T-helper 9 cell (primary cell): ENCODE measurements at places on chromosomes 13 and 19.
A peak's percentile ranks its signal among the peaks of the same experiment; 100 is the strongest.

- DNase-seq, result peak; percentile 26
Measured at GRCh38 chr19:45153339-45154063, 7.3 kb downstream of the NKPD1 start.

DNA sequence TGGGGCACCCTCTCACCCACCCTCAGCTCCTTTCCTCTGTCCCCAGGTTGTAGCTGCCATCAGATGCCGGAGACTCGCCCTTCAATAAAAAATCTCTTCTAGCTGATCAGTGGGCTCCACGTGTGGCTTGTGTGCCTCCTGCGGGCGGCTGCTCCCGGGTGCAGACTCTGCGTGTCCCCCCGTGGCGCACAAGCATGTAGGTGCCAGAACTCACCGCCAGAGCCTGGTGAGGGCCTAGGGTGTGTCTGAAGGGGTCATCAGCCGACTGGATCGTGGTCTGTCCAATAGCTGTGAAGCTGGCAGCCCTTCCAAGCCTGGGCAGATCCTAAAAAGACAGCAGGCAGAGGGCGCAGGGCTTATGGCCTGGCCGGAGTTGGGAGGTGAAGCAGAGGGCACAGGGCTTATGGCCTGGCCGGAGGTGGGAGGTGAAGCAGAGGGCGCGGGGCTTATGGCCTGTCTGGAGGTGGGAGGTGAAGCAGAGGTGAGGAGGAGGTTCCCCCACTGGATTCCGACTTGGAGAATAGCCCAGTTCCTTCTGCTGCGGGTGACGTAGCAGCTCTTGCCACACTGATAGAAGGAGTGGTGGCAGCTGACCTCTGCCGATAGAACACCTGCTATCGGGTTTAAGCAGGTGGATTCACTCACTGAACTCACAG lies 11.7 kb downstream of the NOP53 start:
- no peak for DNase-seq

GRCh38 chr13:26051657-26052311 lies at the start of gene SHISA2:
Gene SHISA2, minus strand, starts transcription at chr13:26052016. Its CDS starts 1,041 bp downstream, at chr13:26050975.
- peak; percentile 17 for DNase-seq

DNA sequence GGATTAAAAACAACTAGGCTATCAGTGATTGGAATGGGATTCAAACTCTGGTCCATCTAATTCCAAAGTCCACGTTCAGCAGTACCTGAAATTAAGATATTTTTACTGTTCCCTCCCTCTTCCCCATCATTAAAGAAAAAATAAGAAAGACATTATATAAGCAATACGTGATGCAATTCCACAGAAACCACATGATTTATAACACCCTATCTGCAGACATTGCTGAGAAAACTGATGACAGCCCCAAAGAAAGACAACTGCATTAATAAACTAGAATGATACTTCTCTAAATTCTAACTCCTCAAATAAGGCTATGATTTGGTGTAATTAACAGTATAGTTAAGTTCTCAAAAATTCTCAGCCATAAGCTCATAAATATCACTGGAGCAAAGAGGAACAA lies 19.1 kb downstream of the LNX2 start:
- no peak for DNase-seq

- DNase-seq, result no peak
Measured at GRCh38 chr13:94480672-94481145, 1.2 kb upstream of the DCT start.

- DNase-seq, result no peak
Measured at GRCh38 chr19:5112681-5113575, 144.0 kb downstream of the KDM4B start.

- no peak for DNase-seq
Measured at GRCh38 chr13:92804346-92804745, 422.3 kb upstream of the GPC6 start.

GRCh38 chr19:55778331-55778730 lies 9.4 kb downstream of the RFPL4AL1 start:
- DNase-seq, result no peak

GRCh38 chr19:31974290-31974689 lies 371.1 kb upstream of the ZNF507 start:
- DNase-seq, result no peak

DNA sequence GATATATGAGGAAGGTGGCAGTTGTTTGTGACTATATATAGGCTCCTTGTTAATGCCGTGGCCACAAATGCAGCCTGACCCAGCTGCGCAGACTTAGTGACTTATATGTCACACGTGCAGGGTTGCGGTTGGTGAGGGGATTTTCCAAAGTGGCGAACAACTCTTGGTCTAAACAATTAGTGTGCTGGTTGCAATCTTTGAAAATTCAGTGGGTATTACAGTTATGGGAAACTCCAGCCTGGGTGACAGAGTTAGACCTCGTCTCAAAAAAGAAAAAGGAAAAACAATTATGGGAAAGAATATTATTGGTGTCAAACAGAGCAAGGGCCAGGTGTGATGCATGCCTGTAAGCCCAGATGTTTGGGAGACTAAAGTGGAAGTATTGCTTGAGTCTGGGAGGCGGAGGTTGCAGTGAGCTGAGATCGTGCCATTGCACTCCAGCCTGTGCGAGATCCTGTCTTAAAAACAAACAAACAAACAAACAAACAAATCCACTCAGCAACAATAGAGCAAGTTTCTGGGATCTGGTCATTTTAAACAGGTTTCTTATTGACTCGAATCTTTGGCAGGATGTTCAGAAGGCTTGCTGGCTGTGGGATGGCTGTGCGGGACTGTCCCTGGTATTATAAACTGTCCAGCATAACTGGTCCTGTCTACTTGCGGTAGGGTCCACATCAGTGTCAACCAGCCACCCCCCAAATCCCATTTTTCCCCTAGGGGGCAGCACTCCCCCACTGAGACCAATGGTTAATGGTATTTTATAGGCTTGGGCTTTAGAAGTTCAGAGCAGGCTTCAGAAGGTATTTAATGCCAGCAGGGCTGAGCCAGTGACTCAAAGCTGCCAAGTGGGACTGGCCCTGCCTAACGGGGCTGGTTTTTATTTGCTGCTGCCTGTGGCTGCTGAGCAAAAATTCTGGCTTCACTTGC lies 15.4 kb downstream of the RELB start:
- DNase-seq, result peak; percentile 74

DNA sequence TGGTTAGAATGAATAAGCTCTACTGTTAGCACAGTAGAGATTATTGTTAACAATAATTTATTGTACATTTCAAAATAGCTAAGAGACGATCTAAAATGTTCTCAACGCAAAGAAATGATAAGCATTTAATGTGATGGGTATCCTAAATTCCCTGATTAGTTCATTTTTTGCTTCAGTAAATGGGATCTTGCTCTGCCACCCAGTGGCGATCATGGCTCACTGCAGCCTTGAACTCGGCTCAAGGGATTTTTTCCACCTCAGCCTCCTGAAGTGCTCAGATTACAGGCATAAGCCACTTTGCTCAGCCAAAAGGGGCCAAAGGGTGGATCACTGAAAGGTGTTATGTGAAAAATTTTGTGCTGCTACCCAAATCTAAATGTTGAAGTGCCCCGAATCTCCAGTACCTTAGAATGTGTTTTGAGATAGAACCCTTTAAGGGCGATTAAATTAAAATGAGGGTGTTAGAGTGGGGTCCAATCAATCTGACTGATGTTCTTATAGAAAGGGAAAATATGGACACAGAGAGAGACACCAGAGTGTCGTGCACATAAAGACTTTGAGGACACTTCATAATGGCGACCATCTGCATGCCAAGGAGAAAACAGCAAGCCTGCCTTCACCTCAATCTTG lies 31.5 kb upstream of the ZNF766 start:
- DNase-seq, result peak; percentile 33

DNA sequence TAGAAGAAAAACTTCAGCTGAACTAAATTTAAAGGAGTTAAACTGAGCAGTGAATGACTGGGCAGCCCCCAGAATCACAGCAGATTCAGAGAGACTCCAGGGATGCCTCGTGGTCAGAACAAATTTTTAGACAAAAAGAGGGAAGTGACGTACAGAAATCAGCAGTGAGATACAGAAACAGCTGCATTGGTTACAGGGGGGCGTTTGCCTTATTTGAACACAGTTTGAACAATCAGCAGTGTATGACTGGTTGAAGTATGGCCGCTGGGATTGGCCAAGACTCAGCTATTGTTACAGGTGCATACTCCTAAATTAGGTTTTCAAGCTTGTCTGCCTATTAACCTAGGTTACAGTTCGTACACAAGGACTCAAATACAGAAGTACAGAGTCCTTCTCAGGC lies 2.2 kb upstream of the SPRYD7 start:
- DNase-seq, result no peak

DNA sequence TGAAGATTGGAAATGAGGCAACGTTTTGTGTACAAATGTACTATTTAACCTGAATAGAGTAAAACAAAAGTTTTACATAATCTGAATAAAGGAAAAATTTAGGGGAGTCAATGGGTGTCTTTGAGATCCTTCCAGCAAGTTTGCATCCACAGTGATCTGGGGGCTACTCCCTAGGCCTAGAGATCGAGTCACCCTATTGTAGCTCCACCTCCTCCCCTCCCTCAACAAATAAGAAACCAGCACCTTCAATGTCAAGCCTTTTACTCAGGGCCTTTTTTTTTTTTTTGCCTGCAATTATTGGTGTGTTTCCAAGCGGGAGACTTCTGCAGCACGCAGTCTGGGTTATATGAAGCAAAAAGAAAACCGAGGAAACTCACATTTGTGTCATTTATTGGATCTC lies 16.3 kb upstream of the RAP2A start:
- DNase-seq, result no peak

GRCh38 chr19:58558066-58558622 lies at the start of gene UBE2M:
Gene UBE2M, minus strand, starts transcription at chr19:58558611. Its CDS starts 230 bp downstream, at chr19:58558381.
- DNase-seq, result peak; percentile 51

DNA sequence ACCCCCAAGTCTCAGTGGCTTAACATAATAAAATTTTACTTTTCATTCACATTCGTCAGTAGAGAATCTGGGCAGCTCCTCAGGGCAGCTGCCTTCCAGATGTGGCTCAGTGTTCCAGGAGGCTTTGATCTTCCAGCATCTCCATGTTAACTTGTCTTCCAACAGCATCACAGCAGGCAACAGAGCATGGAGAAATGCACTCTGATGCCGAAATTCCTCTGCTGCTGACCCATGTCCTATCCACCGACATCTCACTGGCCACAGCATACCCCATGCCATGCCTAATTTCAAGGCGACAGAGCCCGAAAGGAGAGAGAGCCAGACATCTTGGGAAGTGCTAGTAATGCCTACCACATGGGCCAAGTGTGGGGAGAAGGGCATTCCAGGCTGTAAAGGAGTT lies 64.9 kb upstream of the MEDAG start:
- no peak for DNase-seq

GRCh38 chr19:1397838-1398237 lies 3.5 kb downstream of the GAMT start:
- no peak for DNase-seq
